ENCODE measurements at places on chromosomes 7 and 10.

DNA sequence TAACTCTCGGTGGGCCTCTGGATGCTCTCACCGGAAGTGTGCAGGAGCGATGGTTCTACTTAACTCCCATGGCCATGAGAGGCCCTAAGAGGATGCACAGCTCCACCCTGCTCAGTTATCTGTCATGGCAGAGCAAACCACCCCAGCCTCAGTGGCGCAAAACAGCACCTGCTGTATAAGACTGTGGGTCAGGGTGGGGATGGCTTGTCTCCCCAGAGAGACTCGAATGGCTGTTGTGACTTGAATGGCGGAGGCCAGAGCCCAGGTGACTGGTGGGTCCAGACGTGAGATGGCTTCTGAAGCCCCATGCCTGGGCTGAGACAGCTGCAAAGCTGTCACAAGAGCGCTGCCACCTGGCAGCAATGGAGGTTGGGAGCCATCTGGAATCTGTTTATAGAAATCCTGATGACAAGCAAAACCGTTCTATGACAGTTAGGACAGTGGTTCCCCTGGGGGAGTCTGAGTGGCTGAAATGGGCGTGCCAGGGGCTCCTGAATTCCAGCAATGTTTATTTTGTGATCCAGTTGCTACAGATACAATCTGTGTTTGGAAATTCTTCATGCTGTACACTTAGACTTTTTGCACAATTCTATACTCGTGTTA, 490.5 kb downstream of the TCERG1L start:
- no peaks in the 10 kb centered on the region for H3K27me3 ChIP-seq
- no peak overlapping the region for H3K4me3 ChIP-seq
- H3K27ac ChIP-seq, result no peak overlapping the region

DNA sequence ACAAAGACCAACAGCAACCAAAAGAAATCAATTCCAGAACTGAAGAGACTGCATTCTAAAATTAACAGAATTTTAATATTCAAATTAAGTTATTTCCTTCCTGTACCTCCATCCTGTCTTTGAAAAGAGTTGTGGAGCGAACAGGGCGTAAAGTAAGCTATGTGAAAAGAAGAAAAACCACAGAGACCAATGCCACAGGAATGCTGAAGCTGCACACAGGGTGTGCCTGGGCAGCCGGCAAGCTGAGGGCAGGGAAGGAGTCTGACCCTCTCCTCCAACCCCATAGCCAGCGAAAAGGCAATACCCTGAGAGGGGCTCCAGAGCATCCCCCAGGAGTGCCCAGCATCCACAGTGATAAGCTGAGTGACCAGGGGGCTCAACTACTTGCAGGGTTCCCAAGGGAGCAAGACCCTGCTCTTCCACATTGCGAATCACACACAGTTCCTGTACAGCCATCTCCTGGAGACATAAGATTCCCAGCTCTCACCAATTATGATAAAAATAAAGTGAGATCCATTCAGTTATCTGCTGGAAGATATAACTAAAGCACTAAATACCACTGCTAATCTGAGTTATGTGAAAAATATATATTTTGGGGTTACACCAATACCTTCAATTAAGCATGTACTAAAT, 93.8 kb downstream of the PARD3 start:
- no peak overlapping the region for H3K4me3 ChIP-seq
- H3K27me3 ChIP-seq, result no peaks in the 10 kb centered on the region
- H3K4me1 ChIP-seq, result peaks cover 3% of the 10 kb centered on the region
- no peak for DNase-seq
- no peak overlapping the region for H3K27ac ChIP-seq

DNA sequence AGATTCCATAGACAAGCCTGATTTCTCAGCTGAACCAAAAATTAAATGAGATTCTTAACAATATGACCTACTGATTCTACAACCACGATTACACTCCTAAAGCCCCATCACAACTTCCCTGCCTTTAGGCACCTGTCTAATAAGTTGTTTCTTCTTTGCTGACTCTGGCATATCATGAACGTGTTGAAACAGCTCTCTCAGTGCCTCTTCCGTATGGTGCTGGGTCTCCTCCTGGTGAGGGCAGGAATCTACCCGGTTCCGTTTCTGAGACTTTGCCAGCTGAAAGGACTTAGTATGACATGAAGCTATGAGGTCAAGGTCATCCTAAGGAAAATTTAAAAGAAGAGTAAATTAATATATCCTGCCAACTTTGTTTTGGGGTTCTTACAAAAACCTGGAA, 48.6 kb downstream of the ARHGAP19 start:
- H3K36me3 ChIP-seq, result no peaks in the 10 kb centered on the region
- no peak overlapping the region for H3K4me3 ChIP-seq
- H3K27ac ChIP-seq, result no peak overlapping the region
- DNase-seq, result no peak
- H3K27me3 ChIP-seq, result no peaks in the 10 kb centered on the region

DNA sequence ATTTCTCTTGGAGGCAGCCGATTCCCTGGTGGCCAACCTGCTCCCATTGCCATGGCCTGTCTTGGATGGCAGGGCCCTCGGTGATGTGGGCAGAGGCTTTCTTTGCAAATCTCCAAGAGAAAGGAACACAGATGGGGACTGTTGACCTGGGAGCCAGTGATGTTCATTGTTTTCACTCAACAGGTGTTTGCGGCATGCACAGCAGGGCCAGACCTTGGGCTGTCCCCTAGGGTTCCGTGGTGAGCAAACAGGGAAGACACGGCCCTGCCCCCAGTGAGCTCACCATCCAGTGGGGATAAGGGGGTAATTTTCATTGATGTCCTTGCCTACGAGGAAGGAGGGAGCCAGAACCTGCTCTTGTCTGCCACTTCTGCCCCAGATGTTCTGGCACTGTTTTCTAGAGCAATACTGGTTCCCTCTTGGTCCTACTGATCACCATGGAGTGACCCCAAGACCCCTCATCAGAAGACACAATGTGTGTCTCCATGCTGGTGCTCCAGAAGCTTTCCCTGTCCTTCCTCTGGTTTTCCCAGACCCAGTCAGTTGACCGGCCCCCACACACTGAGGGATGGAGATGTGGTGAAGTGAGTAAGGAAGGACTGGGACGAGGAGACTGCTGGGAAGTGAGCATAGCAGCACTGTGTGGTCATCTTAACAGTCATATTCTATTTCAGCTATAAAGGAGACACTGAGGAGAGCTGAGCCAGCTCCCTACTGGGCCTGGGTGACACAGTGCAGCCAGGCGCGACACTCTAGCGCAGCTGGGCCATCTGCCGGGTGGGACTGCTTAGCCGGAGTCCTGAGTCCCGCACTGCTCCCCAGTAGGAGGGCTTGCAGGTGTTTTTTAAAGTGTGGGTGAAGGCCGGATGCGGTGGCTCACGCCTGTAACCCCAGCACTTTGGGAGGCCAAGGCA, 20.4 kb upstream of the FIGNL1 start:
- H3K27ac ChIP-seq, result no peak overlapping the region
- H3K4me3 ChIP-seq, result no peak overlapping the region
- no peak for DNase-seq
- H3K27me3 ChIP-seq, result no peaks in the 10 kb centered on the region

- H3K4me3 ChIP-seq, result no peak overlapping the region
- H3K27ac ChIP-seq, result no peak overlapping the region
- DNase-seq, result no peak
- H3K36me3 ChIP-seq, result no peaks in the 10 kb centered on the region
These were observed 1.8 kb downstream of the MUC17 start for GRCh38 chr7:101021703-101022102.

DNA sequence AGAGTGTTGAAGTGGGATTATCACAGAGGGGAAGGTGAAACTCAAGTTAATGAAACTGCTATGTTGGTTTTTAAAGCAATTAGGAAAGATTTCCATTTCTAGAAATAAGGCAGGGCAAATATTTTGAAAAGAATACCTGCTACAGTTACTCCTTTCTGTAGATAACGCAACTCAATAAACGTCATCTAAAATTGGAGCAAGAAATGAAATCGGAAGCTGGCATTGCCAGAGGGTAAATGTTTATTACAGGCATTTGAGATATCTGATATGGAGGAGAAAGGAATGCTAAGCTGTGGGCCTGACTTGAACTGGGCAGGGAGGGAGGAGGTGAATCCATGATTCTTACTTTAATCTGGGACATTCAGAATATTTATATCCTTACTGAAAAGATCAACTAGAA, 217.0 kb upstream of the ADARB2 start:
- no peak overlapping the region for H3K27ac ChIP-seq
- DNase-seq, result no peak
- H3K27me3 ChIP-seq, result no peaks in the 10 kb centered on the region
- no peak overlapping the region for H3K4me3 ChIP-seq
- no peaks in the 10 kb centered on the region for H3K36me3 ChIP-seq

DNA sequence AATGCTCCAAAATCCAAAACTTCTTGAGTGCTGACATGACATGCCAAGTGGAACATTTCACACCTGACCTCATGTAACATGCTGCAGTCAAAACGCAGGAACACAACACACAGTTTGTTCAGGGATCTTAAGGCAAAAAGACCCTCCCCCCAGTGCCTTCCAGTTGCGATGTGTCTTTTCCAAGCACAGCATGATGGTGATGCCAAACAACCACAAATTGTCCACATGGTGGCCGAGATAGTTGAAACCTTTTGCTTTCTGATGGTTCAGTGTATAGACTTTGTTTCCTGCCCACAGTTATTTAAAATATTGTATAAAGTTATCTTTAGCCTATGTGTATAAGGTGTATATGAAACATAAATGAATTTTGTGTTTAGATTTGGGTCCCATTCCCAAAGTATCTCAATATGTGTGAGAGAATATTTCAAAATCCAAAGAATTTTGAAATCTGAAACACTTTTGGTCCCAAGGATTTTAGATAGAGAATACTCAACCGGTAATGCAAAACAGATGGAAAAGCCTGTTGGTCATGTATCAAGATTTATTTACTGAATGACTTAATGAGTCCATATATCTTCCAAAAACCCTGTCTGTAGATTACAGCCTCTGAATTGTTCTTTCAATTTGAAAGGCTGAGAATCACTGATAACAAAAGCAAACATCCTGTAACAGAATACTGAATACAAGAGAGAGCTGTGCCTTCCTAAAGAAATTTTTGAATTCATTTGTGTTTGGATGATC, 93.4 kb upstream of the OIT3 start:
- no peaks in the 10 kb centered on the region for H3K36me3 ChIP-seq
- no peak overlapping the region for H3K27ac ChIP-seq
- no peak overlapping the region for H3K4me3 ChIP-seq
- no peaks in the 10 kb centered on the region for H3K27me3 ChIP-seq

DNA sequence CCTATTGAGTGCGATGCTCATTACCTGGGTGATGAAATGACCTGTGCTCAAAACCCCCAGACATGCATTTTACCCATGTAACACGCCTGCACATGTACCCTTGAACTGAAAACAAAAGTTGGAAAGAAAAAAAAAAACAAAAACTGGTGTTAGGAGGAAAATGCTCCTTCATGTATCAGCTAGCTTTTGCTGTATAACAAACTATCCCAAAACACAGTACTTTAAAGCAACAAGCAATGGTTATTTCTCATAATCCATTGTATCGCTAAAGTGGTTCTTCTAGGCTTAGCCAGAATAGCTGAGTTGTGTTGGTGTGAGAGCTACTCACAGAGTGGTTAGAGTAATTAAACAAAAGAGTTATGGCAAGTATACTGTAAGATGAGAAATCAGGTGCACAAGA, 12.2 kb upstream of the GALNT11 start:
- no peaks in the 10 kb centered on the region for H3K4me1 ChIP-seq
- H3K36me3 ChIP-seq, result no peaks in the 10 kb centered on the region
- no peaks in the 10 kb centered on the region for H3K27me3 ChIP-seq
- H3K27ac ChIP-seq, result no peak overlapping the region
- no peak overlapping the region for H3K4me3 ChIP-seq
- no peak for DNase-seq

GRCh38 chr10:133034762-133035161, 53.0 kb upstream of the ADGRA1 start:
- H3K27ac ChIP-seq, result no peak overlapping the region
- H3K36me3 ChIP-seq, result no peaks in the 10 kb centered on the region
- no peaks in the 10 kb centered on the region for H3K27me3 ChIP-seq
- H3K4me3 ChIP-seq, result no peak overlapping the region
- no peaks in the 10 kb centered on the region for H3K4me1 ChIP-seq

DNA sequence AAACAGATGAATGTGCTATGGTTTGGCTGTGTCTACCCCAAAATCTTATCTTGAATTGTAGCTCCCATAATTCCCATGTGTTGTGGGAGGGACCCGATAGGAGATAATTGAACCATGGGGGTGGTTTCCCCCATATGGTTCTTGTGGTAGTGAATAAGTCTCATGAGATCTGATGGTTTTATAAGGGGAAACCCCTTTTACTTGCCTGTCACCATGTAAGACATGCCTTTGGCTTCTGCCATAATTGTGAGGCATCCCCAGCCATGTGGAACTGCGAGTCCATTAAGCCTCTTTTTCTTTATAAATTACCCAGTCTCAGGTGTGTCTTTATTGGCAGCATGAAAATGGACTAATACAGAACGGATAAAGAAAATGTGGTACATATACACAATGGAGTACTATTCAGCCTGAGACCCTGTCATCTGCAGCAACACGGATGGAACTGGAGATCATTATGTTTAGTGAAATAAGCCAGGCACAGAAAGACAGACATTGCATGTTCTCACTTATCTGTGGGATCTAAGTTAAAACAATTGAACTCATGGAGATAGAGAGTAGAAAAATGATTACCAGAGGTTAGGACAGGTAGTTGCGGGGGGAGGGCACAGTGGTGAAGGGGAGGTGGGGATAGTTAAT, 587.6 kb upstream of the NRP1 start:
- H3K4me3 ChIP-seq, result no peak overlapping the region
- no peak overlapping the region for H3K27ac ChIP-seq
- no peaks in the 10 kb centered on the region for H3K27me3 ChIP-seq
- no peaks in the 10 kb centered on the region for H3K36me3 ChIP-seq

DNA sequence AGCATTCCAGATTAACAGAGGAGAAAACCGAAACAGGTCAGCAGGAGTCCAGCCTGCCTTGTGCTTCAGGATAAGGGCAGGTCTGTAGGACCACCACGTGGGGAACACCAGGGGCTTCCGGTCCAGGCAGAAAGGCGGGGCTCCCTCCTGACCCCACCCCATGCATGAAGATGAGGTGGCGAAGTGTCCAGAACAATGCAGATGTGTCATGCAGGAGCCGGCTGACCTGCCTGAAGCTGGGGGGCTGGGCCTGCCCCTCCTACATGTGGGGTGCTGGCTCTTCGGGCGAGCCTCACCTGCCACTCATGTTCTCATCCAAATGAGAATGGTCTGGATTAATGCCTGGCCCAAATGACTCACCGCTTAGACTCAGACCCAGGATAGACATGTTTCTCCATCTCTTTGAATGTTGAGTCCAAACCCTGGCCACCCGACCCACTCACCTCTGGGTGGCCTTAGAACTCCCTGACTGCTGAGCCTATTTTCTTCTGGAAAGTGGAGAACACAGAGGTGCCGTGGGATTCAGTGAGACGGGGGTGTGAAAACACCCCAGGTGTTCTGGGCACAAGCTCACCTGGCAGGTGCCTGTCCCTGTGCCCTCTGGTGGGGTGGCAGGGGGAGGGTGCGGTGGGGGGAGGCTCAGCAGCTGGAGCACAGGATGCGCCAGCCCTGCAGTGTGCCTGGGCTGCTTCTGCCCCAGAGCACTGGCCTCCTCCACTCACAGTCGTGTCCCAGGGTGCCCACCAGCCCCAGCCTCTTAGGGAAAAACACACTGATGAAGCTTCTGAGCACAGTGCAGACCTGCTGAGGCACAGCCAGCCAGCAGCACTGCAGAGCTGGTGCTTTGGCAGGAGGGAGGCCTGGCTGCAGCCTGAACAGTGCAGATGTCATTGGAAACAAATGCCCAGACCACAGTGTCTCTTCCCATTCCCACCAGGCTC, 55.2 kb upstream of the GDF10 start:
- H3K27ac ChIP-seq, result no peak overlapping the region
- H3K4me1 ChIP-seq, result no peaks in the 10 kb centered on the region
- no peaks in the 10 kb centered on the region for H3K36me3 ChIP-seq
- H3K4me3 ChIP-seq, result no peak overlapping the region
- no peaks in the 10 kb centered on the region for H3K27me3 ChIP-seq
- DNase-seq, result no peak

Measured in liver (tissue), 10 donors.